NB4 (cell line): ENCODE measurements at places on chromosomes 4 and X.

DNA sequence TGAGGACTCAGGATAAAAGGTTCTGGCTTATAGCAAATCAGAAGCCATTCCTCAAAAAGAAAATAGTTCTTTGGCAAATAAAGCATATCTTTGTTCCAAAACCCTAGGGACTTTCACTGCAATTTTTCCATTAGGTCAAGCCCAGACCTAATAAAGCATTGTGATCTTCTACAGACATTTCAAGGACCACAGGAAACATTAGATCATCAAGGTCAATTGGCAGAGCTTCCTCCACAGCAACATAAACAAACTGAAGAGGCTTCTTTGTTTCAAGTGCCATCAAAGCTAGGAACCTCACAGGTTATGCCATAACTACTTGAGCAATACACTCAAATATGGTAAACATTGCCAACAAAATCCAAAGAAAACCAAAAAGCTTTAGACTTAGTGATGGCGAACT is 144.9 kb downstream of the ANXA5 start:
- no peak for DNase-seq

DNA sequence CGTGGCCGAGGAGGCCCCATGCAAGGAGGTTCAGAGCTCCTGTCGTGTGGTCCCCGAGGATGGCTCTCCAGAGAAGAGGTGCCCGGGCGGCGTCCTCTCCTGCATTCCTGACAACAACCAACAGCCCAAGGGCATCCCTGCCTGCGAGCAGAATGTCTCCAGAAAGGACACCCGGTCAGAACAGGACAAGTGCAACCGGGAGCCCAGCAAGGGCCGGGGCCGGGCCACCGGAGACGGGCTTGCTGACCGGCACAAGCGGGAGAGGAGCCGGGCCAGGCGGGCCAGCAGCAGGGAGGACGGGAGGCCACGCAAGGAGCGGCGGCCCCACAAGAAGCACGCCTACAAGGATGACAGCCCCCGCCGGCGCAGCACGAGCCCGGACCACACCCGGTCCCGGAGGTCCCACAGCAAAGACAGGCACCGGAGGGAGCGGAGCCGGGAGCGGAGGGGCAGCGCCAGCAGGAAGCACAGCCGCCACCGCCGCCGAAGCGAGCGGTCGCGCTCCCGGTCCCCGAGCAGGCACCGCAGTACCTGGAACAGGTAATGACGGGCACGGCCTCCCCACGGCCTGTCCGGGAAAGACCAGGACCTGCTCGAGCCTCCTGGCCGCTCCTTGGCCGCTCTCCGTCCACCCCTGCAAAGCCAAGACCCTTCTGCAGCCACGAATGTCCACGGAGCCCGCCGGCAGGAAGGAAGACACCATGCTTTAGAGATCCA is 9.8 kb downstream of the AKAP17A start:
- no peak for DNase-seq

DNA sequence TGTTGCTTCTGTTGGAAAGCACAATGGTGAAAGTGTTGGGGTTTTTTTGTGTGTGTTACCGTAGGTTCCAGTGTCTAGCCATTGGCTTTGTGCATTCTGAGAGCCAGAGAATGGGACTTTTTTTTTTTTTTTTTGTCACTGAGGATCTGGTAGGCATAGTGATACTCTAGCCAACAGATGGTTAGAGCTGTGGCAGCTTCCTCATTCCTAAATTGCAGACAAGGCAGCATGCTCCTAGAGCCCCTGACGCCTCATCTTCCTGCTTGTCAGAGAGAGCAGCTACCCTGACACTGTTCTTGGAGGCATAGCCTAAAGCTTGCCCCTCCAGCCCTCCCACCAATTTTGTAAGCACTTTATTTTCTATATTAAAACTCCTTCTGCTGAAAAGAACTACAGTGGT is 27.0 kb downstream of the ARHGEF9 start:
- peak; percentile 4 for DNase-seq

- peak; percentile 24 for DNase-seq
These were observed 39.6 kb downstream of the TMEM164 start for GRCh38 chrX:110042496-110042895.

- no peak for DNase-seq
These were observed 1.1 kb upstream of the EPHA5 start for GRCh38 chr4:65671372-65671771.

DNA sequence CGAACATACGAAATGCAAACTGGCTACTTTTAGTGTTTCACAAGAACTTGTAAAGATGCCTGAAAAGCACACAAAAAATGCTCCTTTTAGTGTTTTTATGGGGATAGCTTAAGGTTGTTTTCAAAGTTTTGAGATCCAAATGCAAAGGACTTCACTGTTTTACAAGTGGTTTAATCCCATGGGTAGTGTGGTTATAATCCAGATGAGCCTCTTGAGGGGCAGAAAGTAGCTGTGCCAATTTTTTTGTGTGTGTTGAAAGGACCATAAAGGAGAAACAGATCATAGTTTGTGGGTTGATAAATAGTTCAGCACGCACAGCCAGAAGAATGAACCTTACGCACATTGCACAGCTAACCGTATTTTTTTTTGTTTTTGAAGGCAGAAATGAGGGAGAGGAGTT is 126.9 kb upstream of the GIMD1 start:
- DNase-seq, result peak; percentile 63

DNA sequence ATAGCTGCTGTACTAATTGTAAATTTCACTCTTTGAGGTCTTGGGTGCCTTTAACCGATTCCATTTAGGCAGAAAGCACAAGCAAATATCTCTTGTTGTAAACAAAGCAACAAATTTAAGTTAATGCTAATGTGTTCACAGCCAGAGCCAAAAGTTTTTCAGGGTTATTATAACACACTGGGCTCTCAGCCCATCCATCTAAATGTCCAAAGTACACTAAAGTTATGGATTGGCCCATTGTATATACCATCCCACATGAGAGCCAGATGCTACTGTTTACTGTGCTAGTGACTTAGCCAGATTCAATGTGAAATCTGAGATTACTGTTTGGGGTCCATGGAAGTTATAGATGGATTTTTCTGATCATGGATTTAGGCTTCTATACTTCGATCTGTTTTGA is 186.7 kb downstream of the LARP7 start:
- DNase-seq, result no peak

DNA sequence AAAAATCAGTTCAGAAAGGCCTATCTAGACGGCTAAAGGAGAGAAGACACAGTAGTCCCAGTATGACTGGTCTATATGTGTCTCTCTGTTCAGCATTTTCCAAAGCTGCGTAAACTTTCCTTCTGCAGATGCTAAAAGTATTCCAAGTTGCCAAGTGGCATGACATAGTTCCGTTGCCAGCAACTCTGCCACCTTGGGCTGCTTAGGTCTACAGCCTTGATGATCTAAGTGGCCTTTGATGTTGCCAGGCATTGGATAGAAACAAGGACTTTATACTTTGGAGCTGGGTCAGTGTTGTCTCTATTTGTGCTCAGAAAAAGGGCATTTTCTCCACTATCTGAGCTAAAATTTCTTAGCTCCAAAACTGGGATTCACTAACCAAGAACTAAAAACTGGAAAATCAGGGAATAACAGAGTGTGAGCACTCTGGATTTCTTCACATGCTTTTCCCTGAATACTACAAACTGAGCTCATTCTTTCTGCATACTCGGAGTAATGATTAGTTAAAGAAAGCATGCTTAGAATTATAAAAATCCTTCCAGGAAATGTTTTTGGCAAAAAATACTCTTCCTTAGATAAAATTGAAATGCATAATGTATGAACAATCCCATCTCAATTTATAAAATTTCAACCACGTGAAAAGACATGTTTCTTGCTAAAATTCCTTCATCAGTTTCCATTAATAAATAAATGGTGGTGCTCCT is 191.4 kb downstream of the ADAMTS3 start:
- DNase-seq, result no peak

DNA sequence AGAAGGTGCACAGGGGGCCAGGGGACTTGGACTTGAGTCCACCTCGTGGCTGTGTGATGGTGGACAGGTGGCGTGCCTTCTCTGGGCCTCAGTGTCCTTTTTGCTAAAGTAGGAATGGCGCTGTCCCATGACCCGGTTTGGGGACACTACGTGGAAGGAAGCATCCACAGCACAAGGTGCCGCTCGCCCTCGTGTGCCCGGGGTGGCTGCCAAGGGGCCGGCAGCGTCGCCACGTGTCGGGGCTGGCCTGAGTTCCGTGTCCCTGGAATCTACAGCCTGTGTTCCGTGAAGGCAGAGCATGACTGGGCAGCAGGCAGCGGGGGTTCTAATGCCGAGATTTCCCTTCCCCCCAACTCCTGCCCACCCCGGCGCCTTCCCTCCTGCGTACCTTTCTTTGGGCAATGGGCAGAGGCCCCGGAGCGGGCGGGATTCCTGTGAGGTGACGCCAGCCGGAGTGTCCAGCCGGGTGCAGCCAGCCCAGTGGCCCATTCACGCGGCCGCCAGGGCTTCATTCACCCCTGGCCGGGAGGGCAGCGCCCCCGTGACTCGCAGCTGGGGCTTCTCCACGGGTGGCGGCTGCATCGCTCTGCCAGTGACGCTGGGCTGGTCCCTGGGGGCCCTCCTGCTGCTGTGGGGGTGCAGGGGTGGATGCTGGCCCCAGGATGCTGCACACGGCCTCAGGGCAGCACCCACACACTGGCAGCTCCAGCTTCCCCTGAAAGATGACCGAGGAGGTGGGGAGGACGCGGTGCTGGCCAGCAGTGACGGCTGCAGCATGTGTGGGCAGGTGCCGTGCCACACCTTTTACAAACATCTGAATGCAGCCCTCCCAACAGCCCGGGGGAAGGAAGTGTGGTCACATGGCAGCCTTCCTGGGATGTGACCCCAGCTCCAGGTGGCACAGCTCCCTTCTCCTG is 21.2 kb downstream of the DOK7 start:
- DNase-seq, result peak; percentile 68
